ENCODE measurements at places on chromosomes 3 and 15. TPM values are rescaled to one million over a fixed set of nuclear protein-coding genes. Genes with fewer than 3 reads are reported as not detected.

EIF5A2 gene
- 9.4 TPM for total RNA-seq

HEMK1 gene
- total RNA-seq = 59.7 TPM

C15orf39 gene
- total RNA-seq = 35.1 TPM

TSC22D2 gene
- total RNA-seq = 17.8 TPM
